ENCODE measurements at places on chromosomes 11 and 22. TPM values are rescaled to one million over a fixed set of nuclear protein-coding genes. Genes with fewer than 3 reads are reported as not detected.

Gene TRPC6
- total RNA-seq = 66.5 TPM

Gene TTC12
- total RNA-seq = 28.9 TPM

Gene CNGA4
- total RNA-seq = 12.0 TPM

Gene FGF4
- not detected for total RNA-seq

Gene SNX19
- total RNA-seq = 57.4 TPM

Gene FOLH1
- total RNA-seq = 1.5 TPM

Gene MSANTD4
- total RNA-seq = 27.6 TPM

Gene GRIK4
- 3.0 TPM for total RNA-seq

GRCh38 chr11:128417607-128418324 is 169.6 kb downstream of the ETS1 start:
- DNase-seq = peak; percentile 59

DNA sequence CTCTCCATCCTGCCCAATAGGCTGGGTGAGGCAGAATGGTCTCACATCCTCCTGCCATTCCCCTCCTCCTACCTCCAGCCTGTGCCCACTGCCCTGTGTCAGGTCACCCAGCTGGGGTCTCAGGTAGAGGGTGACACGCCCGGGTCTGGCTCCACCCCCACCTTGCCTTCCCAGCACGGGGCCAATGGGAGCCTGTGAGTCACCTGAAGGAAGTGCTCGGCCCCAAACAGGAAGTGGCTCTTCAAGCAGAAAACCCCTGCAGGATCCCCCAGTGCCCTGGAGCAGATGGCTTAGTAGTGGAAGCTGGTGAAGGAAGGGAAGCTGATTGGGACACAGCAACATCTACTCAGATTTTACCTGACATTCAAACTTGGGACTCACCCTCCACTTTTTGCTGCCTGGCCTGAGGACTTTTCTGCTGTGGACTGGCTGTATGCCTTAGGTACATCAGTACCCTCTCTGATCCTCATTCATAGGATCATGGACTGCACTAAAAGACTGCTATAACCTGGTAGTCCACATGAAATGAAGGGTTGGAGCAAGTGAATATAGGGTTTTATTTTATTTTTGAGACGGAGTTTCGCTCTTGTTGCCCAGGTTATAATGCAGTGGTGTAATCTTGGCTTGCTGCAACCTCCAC is 33.4 kb downstream of the GDPD5 start:
- no peak for DNase-seq

DNA sequence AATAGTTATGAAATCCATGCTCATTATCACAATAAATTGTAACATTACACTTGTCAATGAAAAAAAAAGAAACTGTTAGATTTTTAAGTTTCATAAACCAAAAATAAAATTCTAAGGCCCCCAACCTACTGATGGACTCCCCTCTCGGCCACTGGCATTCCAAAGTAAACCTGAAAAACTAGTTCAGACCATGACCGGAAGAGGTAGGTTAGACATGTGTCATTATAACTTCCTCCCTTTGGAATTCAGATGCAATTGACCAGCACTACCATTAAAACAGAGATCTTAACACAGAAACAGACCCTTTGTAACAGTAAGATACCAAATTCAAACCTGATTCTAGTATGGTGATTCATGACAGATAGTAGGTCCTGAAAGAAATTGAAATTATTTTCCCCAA is 12.9 kb downstream of the OR10A6 start:
- DNase-seq = no peak

- DNase-seq = no peak
Measured at GRCh38 chr11:58165504-58166106, 23.3 kb upstream of the OR9Q2 start.

GRCh38 chr11:19728436-19728835 is 15.8 kb downstream of the NAV2 start:
- no peak for DNase-seq

DNA sequence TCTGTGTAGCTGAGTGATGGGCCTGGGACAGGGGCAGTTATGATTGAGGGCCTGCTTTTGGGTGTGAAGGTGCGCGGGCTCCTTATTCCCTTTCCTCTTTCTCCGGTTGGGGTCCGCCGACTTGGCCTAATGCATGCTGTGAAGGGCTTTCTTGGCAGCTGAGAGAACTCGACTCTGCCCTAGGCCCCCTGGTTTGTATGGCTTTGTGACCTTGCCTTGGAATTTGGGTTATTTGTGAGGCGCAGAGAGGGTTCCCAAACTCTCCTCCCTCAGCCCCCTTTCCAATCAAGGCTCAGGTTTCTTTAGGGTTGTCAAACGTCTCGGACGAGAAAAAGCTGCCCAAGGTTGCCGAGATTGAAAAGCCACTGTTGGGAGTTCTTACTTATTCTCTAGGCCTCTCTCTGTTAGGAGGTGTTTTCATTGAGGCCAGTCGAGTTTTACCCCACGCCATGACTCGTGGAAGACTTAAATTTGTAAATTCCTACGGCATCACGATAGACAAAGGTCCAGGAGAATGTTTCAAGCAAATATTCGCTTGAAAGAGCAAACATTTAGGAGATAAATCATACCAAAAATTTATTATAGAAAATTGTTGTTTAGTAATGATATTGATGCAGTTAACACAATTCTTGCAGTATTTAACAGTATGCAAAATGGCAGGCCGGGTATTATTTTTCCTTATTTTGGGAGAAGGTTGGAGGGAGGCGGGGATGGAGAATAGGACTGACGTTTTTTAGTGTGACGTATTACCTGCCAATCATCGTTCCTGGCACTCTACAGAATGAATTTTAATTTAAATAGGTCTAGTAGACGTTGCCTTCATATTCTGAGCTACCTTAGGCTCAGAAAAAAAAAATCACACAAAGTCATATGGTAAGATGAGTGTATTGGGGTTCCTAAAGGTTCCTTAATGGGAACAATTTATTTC is 689 bp downstream of the PDHX start:
- DNase-seq = peak; percentile 57

All from lung (tissue), 17 donors.